ENCODE measurements at places on chromosomes 5 and 9.

DNA sequence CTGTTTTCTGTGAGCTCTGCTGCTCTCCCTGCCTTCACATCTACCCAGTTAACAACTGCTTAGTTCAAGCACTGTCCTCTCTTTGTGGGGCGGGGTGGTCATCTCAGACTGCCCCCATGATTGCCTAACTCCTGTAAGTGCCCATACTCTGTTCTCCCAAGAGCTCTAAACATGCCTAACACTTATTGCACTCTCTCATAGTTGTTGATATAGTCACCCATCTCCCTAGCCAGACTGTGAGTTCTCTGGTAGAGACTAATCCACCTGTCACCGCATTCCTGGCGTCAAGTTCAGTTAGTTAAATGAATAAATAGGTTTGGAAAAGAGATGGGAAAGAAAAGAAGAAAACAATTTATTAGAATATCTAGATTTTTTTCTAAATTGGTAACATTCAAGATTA is 18.3 kb upstream of the MUSK start:
- DNase-seq: no peak

- DNase-seq: no peak
Observed at GRCh38 chr9:126532951-126533925, 80.5 kb upstream of the LMX1B start.

GRCh38 chr5:127290019-127290945 is at the start of gene MEGF10:
Gene MEGF10 (plus strand): TSS chr5:127290796. CDS start chr5:127331309, 40,513 bp downstream.
- no peak for DNase-seq

GRCh38 chr9:75454043-75454442 is 365.7 kb downstream of the OSTF1 start:
- no peak for DNase-seq

- DNase-seq: peak; percentile 60
Observed at GRCh38 chr5:157148734-157149615, 6.3 kb upstream of the MED7 start.

- DNase-seq: no peak
Observed at GRCh38 chr9:135255841-135256580, 168.5 kb downstream of the OLFM1 start.

All from activated naive CD4-positive, alpha-beta T cell (primary cell).